ENCODE measurements at places on chromosomes 2 and 18.

DNA sequence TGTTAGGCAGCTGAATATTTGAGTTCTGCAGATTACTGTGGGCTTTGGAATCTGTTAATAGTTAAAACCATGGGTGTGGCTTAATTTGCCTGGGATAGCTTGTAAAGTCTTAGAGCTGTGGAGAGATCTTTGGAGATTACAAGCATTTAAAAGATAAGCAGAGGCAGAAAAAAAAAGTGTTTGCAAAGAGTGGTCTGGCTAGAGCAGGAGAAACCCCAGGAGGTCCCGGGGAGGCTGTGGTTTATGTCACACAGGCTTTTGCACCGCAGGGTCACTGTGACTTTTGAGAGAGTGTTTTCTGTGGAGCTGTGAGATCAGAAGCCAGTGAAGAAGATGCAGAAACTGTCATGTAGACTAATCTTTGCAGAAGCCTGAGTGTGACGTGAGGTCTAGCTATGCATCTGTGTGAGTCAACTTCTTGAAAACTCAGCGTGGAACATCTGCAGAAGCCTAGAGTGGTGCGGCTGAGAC is 49.0 kb downstream of the SETBP1 start:
- DNase-seq, result no peak

DNA sequence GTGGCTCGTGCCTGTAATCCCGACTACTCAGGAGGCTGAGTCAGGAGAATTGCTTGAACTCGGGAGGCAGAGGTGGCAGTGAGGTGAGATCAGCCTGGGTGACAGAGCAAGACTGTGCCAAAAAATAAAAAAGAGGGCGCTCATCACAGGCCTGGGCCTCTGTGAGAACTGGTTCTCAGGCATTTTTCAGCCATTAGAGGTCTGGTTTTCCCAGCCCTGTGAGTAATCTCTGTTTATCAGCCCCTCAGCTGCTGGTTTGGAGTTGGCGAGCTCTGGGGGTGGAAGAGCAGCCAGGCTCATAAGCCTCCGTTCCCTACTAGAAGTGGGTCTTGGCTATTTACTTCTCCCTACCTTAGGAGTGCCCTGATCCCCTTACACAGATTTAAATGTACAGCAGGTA is 53.1 kb downstream of the CHRNA1 start:
- no peak for DNase-seq

- DNase-seq, result no peak
Measured at GRCh38 chr2:104521247-104521646, 332.7 kb upstream of the POU3F3 start.

DNA sequence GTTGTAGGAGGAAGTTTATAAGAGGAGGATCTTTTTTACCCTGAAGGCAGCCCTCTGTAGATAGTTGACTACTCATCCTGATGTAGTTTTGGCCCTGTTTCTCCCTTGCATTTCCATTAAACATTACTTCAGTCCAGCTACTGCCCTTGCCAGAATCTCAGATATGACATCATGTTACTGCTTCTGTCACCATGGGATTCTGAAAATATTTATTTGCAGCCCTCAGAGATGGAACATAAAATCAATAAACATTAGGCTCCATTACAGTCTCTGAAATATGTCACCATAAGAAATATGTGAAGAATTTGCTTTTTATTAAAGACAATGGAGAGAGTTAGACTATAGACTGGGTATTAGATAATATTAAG is 68.7 kb upstream of the STK39 start:
- DNase-seq, result no peak

- DNase-seq, result no peak
Measured at GRCh38 chr2:108960006-108960405, 29.0 kb downstream of the EDAR start.

- DNase-seq, result no peak
Measured at GRCh38 chr2:239460780-239461179, 60.0 kb upstream of the HDAC4 start.

- no peak for DNase-seq
Measured at GRCh38 chr2:57204364-57204763, 842.2 kb upstream of the VRK2 start.

- no peak for DNase-seq
Measured at GRCh38 chr2:110858135-110858725, 125.9 kb downstream of the ACOXL start.

GRCh38 chr2:201968050-201968449 is 65.6 kb upstream of the FZD7 start:
- no peak for DNase-seq

GRCh38 chr18:11655606-11655932 is 33.5 kb upstream of the GNAL start:
- DNase-seq, result no peak

DNA sequence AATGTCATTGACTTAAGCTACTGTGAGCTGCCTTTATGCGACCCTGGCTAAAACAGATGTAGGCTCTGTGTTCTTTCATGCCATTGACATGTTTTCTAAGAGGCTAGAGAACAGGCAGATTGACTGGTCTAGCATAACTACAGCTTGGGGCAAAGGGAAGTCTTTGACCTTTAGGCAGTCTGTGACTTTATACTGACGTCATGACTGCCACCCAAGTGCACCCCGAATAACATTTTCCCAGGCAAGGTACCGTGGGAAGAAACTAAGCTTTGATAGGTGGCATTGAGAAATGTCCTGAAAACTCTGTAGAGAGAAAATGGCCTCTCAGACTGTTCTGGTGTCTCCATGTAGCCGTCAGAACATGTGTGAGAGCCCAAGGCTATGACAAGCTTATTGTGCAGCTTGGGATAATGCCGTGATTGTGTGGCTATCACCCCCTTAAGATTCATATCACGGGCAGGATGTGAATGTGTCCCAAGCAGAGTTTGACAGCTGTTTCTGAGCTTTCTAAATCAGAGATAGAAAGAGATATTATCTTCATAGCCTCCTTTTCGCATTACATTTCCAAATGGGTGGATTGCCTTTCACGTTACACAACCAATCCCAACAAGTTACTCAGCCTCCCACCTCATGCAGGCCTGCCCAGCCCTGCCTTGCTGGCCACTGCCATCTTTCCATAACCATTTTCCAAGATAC is 672.2 kb upstream of the ACVR2A start:
- DNase-seq, result no peak

GRCh38 chr2:238689331-238689730 is 158.6 kb upstream of the TWIST2 start:
- DNase-seq, result no peak

DNA sequence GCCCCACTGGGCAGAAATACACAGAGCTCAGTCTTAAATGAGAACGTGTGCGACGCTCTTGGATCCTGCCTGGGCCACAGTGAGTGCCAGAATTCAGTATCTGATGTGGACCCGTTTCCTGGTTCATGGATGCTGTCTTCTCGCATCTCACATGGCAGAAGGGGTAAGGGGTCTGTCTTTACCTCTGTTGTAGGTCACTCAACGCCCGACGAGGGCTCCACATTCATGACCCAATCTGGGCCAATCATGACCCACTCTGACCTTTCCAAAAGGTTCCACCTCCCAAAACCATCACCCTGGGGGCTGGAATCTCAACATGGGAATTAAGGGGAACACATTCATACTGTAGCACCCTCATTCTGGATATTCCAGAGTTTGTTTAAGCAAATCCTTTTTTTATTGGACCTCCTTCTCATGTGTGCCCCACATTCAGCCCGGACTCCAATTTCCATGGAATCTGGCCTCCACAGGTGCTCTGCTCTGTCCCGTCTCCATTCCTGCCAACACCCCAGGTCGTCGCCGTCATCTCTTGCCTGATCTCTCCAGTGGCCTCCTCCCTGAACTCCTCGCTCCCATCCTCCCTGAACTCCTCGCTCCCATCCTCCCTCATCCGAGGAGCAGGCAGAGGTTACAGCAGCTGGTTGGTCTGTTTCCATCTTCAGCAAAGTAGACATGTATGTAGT is 78.9 kb upstream of the OTOS start:
- no peak for DNase-seq

All from astrocyte of the cerebellum (primary cell).